ENCODE measurements at places on chromosomes 6 and 20.

DNA sequence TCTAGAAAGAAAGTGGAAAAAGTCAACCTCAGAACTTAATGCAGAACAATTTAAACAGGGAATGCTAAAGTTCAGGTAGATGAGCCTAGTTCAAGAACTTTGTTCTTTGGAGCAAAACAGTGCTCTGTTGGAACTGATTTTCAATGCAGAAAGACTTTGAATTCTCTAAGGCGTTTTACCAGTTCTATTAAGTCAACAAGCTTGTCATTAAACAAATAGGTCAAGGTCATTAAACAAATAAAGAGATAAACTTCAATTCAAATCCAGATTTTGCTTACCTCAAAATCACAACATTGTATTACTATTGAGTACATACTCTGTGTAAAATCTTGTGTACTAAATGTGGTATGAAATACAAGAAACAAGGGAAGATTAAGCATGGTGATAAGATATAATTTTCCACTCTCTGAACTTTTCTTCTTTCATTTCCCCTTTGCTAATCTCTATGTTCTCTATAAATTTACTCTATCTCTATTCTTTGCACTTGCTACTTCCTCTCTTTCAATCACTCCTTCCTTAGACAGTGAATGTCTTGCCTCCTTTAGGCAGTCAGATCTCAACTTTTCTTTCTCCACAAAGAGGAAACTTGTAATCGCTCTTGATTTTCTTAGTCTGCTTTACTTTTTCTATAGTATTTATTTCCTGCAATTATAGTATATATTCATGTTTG, 160.8 kb upstream of the KHDRBS2 start:
- no peak for DNase-seq

- DNase-seq, result no peak
These were observed 246.9 kb downstream of the UBE3D start for GRCh38 chr6:82818727-82819126.

GRCh38 chr20:38447251-38447661, 12.1 kb upstream of the SNHG17 start:
- DNase-seq, result no peak

- no peak for DNase-seq
These were observed 3.9 kb downstream of the FOXQ1 start for GRCh38 chr6:1315560-1316386.

DNA sequence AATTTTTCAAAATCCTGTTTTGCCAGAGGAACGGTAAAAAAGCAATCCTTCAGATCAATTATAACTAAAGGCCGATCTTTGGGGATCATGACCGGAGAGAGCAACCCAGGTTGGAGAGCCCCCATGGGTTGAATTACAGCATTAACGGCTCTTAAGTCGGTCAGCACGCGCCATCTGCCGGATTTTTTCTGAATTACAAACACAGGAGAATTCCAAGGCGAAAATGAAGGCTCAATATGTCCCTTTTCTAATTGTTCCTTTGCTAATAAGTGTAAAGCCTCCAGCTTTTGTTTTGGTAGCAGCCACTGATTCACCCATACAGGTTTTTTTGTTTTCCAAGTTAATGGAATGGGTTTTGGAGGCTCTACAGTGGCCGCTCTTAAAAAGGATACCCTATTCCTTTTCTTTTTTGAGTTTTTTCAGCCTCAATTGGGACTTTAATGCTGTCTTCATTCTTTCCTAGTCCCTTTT, 16.9 kb upstream of the PTCRA start:
- DNase-seq, result peak; percentile 64

GRCh38 chr6:134405386-134406087, 87.6 kb upstream of the SGK1 start:
- DNase-seq, result no peak

- no peak for DNase-seq
These were observed 153.7 kb downstream of the FOXC1 start for GRCh38 chr6:1763404-1763803.

GRCh38 chr6:46175446-46175845, 4.7 kb upstream of the ENPP5 start:
- DNase-seq, result no peak

DNA sequence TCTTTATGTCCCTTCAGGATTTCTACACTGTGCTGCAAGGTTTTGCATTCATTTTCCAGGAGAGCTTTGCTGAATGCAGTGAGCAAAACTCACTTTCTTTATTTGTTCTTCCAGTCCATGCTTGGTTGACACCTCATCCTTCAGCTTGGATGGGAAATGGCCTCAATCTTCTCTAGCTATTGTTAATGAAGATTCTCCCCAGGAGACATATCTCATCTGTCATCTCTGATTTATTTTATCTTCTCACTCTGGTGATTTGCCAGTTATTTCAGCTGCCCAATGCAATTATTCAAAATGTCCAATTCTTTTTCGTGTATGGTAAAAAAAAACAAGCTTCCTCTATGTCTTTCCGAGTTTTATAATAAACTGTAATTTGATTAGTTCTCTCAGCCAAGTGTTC, 77.9 kb upstream of the PAK5 start:
- DNase-seq, result no peak

- DNase-seq, result no peak
These were observed 46.6 kb upstream of the TNFAIP3 start for GRCh38 chr6:137820425-137820824.

DNA sequence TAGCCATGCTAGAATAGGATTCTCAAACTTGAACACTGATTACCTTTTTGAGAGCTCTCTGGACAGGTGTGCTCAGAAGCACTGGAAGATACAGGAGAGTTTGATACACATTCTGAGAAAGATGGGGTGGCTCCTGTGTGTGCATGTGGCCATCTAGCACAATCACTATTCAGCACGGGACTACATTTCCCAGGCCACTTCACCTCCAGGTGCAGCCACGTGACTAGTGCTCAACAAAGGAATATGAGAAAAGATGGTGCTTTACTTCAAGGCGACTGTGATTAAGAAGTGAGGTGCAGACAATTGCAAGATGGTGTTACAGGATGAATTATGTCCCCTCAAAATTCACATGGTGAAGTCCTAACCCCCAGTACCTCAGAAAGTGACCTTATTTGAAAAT, 103.8 kb downstream of the BACH2 start:
- DNase-seq, result no peak

- no peak for DNase-seq
These were observed 47.1 kb upstream of the SMLR1 start for GRCh38 chr6:130780122-130780521.

GRCh38 chr6:71675386-71675785, 211.0 kb upstream of the RIMS1 start:
- no peak for DNase-seq

GRCh38 chr6:132209351-132209750, 191.9 kb downstream of the MOXD1 start:
- DNase-seq, result no peak

- DNase-seq, result peak; percentile 9
These were observed 168.2 kb downstream of the SMOC2 start for GRCh38 chr6:168609026-168609685.

DNA sequence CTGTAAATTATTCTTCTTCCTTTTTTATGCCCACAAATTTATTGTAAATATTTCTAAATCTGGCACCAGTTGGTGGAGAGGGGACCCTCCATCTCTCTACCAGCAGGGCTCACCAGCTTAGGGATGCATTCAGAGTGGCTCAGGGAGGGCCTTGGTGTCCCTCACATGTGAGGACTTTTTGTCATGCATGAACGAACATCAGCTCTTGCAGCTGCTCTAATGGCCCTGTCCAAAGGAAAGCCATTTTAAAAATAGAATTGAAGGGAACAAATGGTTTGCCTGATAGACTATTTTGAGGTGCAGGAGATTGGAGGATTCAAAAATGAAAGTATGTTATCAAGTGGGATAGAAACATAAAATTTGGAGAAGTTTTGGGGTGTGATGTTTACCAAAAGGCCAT, 37.5 kb upstream of the KLHL31 start:
- no peak for DNase-seq

DNA sequence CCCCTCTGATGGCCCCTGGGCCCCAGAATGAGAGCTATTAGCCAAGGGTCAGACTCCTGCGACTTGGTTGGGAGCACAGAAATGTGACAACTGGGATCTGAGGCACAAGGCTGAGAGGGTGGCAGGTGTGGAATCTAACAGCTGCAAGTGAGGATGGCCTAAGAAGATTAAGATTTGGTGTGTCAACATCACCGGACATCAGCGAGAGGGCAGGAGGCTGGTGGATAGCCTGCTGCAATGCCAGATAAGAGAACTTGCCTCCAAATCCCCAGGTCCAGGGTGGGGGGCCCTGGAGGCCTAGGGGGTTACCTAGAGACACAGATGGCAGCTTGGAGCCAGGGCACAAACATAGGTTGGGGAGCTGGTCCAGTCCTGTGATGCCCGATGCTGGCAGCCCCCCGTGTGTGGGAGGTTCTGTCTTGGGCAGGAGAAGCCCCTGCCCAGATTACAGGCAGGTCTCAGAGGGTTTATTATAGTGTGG, 155.8 kb downstream of the GRM4 start:
- no peak for DNase-seq

GRCh38 chr20:55140631-55141030, 665.2 kb downstream of the DOK5 start:
- peak; percentile 41 for DNase-seq

- no peak for DNase-seq
These were observed 43.7 kb upstream of the MEI4 start for GRCh38 chr6:77609106-77609505.

DNA sequence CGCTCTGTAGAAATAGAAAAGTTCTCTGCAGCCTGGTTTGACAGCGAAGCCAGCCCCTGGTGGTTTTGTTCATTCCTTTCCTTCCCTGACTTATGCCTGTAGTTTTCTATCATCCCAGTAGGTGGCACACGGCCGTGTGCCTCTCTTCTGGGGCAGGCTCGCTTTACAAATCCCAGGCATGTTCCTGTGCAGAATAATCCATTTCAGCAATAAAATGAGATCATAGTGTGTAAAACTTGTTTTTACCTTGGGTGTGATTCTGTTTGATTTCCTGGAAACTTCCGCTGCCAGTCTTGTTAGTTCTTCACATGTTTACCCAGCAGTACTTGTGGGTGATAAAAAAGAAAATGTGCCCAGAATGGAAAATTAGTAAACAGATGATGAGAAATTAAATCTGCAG, 7.4 kb upstream of the INSM1 start:
- DNase-seq, result peak; percentile 54

GRCh38 chr6:35053701-35054100, 87.4 kb downstream of the TCP11 start:
- DNase-seq, result no peak

GRCh38 chr6:6790891-6791290, 202.4 kb downstream of the LY86 start:
- no peak for DNase-seq

DNA sequence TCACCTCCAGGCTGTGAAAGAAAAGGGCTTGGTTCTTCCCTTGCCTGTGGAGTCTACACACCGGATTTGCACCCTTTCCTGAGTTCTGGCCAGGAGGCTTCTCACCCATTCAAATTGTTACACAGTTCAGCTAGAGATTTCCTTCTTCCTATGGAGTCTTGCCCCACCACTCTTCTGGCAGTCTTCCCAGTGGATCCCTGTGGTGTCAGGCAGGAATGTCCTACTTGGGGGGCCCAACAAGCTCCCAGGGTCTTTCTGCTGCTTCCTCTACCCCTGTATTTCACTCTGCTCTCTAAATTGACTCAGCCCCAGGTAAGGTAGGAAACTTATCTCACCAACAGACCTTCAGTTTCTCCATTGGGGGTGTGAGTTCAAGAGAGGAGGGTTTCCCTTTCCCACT, 14.0 kb upstream of the CST9L start:
- DNase-seq, result no peak

GRCh38 chr6:169752074-169752623, 727 bp downstream of the ERMARD start:
- no peak for DNase-seq

DNA sequence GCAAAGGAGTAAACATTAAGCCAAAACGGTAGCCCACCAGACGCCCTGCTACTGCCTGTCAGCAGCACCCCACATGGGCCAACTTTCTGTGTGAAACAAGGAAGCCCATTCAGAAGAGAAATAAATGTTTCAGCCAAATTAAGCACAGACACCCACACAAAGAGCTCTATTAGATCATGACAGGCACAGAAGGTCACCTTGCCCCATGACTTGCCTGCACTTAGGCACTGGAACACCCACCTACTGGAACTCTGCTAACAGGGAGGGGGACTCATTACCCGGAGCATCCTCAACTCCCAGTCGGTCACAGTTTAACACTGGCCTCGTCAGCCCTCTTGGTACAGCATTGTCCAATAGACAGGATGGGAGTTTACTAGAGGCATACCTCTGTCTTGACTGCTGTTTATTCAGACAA, 31.8 kb downstream of the GFOD1 start:
- DNase-seq, result no peak
